KBM-7 (cell line): ENCODE measurements at places on chromosomes 13 and 19.

DNA sequence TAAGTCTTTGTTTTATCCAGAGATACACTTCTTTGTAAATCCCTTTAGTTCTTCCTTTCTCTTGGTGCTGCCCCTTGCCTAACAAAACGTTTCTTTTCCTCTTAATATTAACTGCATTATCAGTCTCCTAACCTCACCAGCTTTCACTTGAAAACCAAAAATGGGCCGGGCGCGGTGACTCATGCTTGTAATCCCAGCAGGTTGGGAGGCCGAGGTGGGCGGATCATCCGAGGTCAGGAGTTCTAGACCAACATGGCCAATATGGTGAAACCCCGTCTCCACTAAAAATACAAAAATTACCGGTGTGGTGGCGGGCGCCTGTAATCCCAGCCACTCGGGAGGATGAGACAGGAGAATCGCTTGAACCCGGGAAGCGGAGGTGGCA lies 329.8 kb upstream of the MIR17HG start:
- DNase-seq, result no peak

DNA sequence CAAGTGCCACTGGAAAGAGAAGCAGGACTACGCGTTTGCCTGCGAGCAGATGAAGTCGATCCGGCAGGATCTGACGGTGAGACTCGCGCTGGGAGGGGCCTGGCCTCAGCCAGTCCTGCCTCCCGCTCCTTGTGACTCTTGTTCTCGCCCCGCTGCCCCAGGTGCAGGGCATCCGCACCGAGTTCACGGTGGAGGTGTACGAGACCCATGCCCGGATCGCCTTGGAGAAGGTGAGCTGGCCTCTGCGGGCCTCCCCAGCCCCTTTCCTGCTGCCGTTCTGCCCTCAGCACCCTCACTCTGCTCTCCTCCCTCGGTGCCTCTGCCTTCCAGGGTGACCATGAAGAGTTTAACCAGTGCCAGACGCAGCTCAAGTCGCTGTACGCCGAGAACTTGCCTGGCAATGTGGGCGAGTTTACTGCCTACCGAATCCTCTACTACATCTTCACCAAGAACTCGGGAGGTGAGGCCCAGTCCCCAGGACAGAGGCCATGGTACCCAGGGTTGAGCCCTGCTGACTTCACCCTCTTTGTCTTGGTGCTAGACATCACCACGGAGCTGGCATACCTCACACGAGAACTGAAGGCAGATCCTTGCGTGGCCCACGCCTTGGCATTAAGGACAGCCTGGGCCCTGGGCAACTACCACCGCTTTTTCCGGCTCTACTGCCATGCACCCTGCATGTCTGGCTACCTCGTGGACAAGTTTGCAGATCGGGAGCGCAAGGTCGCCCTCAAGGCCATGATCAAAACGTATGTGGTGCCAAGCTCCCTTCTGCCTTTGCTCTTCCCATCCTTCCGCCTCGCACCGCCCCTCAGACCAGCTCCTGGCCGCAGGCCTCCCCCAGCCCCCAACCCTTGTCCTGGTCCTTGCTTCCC lies 5.6 kb downstream of the LENG9 start:
- DNase-seq, result no peak

GRCh38 chr19:39252458-39252857 lies 3.8 kb upstream of the IFNL4 start:
- peak; percentile 94 for DNase-seq

DNA sequence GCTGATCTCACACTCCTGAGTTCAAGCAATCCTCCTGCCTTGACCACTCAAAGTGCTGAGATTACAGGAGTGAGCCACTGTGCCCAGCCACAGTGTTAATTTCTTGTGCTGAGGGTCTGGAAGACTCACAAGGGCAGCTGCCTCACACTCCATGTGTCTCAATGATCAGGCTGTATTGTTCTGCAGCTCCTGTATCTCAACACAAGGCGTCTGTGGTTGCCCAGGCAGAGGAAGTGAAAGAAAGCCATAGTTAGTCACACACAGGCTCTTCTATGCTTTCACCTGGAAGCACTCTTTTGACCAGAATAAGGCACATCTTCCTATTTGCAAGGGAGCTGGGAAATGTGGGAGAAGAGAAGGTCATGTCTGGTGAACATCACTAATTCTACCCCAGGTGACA lies 107.3 kb upstream of the ZNF507 start:
- DNase-seq, result no peak
